ENCODE measurements at places on chromosomes 12 and 14.

DNA sequence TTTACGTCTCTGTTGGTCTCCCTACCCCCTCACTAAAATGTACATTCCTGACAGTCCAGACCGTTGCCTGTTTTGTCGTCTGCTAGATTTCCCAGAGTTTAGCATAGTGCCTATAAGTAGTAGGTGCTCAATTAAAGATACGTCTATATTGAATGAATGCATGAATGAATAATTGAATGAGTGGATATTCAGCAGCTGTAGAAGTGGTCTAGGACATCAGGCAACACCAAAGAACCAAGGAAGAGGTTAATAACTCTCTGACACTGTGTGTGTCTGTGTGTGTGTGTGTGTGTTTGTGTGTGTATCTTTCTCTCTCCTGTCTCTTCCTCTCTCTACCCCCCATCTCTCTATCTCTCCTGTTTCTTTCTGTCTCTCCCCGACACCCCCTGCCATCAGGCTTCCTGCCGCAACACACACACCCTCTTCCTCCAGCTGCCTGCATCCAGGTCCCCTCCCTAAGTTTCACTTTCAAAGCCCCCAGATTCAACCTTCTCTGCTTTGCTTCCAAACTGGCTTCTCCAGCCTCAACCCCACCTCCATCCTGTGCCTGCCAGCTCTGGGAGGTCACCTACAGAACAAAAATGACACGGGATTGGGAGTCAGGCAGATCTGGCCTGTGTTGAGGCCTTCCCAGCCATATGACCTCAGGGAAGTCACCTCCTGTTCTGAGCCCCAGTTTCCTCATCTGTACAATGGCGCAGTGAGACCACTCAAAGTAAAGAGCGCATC lies 119.9 kb upstream of the NCOR2 start:
- DNase-seq = no peak

GRCh38 chr12:63163541-63163940 lies 12.5 kb upstream of the AVPR1A start:
- no peak for DNase-seq

GRCh38 chr12:31620311-31620710 lies 29.4 kb upstream of the DENND5B start:
- DNase-seq = no peak

GRCh38 chr12:25115677-25116076 lies 79.3 kb downstream of the DNAI7 start:
- DNase-seq = no peak

GRCh38 chr14:92414690-92415445 lies 91.9 kb downstream of the SLC24A4 start:
- no peak for DNase-seq

GRCh38 chr14:71250791-71251190 lies 343.5 kb downstream of the PCNX1 start:
- no peak for DNase-seq

- DNase-seq = no peak
Measured at GRCh38 chr14:68396461-68396860, 396.4 kb downstream of the ZFP36L1 start.

- no peak for DNase-seq
Measured at GRCh38 chr12:54683398-54683797, 35.2 kb upstream of the DCD start.

DNA sequence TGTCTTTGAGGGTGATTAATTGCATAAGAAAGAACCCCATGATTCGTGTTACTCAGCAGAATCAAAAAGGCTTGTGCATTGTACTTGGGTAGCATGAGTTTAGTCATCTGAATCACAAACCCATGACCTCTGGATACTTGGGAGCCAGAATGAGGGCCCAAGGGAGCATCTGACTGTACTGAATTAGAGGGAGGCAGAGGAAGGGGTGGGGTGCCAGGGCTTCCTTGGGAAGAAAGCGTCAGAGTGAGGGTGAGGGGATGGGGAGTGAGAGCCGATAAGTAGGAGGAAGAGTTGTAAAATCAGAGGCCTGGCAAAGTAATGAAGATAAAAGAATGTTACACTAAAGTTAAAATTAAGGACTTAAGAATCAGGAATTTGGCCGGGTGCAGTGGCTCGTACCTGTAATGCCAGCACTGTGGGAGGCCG lies 29.8 kb downstream of the GPRC5D start:
- DNase-seq = no peak

DNA sequence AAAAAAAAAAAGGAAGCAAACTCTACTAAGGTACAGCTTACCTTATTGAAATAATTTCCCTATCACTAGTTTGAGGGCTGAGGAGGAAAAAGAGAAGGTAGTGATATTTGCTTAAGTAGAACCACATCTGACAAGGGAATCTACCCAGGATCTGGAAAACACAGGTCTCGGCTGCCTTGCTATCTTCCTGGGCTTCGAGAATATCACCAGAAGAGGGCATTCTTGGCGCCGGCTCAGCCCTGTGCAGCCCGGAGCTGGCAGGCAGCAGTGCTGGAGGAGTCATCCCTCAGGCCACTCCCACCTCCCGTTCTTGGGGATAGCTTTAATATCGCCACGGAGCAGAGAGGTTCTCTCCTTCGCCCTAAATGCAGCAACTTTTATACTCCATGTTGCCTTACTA lies 1181.2 kb downstream of the VRK1 start:
- DNase-seq = peak; percentile 7

DNA sequence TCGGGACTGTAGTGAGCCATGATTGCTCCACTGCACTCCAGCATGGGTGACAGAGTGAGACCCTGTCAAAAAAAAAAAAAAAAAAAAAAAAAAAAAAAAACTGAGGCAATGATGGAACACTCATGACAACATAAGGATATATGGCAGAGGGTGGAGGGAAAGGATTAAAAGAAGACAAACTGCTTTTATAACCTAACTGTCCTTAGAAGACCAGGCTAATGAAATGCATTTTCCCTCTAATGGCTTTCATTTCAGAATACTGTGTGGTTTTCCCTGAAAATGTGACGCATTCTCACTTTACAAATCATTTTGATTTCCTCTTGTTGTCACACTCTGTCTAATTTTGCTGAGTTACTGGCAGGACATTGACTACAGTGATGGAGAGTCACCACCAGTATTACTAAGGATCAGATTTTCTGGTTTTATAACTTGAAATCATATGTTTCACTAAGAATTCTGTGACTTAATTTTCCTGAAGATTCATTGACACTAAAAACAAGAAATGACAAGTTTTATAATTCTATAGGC lies 137.6 kb upstream of the SSTR1 start:
- no peak for DNase-seq

DNA sequence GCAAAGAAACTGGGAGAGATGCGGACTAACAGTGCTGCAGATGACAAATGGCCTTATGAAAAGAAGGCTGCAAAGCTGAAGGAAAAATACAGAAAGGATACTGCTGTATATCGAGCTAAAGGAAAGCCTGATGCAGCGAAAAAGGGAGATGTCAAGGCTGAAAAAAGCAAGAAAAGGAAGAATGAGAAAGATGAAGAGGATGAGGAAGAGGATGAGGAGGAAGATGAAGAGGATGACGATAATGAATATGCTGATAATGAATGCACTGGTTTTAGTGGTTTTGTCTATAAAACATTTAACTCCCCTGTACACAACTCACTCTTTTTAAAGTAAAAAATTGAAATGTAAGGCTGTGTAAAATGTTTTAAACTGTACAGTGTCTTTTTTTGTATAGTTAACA lies 13.2 kb upstream of the ARID4A start:
- no peak for DNase-seq

- no peak for DNase-seq
Measured at GRCh38 chr14:88264116-88264515, 59.0 kb downstream of the KCNK10 start.

- no peak for DNase-seq
Measured at GRCh38 chr14:32011225-32011624, 65.9 kb upstream of the ARHGAP5 start.

GRCh38 chr12:76106631-76107030 lies 22.1 kb upstream of the NAP1L1 start:
- DNase-seq = no peak

DNA sequence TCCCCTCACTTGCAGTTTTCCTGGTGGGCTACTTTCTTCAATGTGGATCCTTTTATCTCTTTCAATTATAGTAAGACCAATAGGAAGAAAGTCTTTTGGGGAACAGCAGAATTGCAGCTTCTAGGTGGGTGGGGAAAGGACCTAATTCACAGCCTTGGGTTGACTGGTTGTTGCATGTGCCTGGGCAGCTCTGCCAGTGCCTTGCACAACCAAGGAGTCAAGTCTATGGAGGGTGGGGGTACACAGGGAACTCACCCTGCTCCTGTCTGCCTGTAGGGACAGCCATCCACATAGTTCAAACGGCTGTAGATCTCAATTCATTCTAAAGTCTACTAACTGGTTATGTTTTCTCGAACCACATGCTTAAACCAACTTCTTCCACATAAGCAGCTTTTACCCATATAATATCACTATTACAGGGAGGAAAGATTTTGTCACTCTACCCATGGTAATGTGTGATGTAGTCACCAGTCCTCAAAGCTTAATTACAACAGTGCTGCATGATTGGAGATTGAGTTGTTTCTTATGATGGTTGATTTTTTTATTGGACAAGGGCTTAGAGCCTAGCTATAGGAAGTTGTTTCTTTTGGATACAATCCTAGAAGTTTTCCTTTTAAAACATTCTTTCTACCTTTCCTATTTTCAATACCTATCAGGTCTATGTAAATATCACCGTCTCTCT lies 117.7 kb upstream of the FRMD6 start:
- no peak for DNase-seq

DNA sequence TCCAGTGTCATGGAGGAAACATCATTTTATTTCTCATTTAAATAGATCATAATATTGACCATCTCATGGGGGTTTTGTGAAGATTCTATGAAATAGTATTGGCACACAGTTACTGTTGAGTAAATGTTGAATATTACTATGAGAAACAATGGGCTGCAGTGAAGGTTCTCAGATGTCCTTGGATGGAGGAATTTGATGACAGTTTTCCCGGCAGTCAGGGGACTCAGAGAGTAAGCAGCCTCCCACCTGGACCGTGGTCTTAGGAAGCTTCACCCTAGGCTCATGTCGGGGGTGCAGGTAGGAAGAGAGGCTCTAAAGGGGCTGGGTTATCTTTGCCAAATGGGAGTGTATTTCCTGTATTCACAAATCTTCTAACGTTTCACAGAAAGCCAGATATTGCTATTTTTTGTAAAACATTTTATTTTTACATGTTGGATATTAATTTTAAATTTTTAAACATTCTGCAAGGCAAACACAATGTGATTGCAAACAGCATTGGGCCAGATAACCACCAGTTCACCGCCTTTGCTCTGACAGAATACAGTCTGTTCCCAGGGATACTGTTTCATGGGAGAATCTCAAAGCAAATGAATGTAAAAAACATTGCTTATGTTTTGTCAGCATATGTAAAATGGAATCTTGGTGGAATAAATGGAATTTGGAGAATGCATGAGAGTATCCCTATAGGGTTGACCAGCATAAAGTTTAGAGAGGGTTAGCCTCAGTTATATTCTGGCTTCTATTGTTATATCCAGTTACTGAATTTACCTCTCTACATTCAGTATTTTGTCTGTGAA lies 380.8 kb upstream of the TMEM132C start:
- no peak for DNase-seq

GRCh38 chr14:91244501-91244901 lies at the start of gene GPR68:
Gene GPR68 (minus strand): TSS chr14:91244704. CDS start chr14:91235050, 9,654 bp downstream.
- DNase-seq = no peak

DNA sequence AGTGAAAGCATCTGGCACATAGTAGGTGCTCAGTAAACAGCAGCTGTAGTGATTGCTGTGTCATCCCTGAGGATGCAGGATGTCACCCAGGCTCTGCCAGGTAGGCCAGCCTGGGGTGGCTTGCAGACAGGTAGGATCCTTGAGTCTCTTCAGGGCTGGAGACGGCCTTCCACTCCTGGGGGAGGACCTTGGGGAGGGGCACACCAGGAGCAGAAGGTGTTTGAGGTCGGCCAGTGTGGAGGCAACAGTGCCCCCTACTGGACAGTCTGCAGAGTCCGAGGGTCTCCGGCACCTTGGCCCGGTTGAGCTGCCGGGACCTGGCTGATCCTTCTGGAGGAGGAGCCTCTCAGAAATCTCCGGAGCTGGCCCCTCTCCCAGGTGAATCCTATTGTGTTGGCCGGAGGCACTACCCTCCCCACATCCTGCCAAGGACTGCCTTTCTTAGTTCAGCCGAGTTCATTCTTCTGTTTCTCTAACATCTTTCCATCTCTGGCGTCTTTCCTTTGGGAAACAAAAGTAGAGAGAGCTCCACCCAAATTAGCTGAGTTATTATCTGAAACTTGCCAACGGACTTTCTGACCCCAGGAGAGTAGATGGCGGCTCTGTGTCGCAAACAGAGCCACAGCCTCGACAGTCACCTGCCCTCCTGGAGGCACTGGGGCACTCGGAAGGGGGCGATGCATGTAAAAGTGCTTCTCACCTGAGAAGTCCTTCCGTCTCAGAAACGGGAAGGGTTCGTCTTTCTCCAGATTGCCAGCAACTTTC lies 41.8 kb upstream of the CLMN start:
- DNase-seq = peak; percentile 74

DNA sequence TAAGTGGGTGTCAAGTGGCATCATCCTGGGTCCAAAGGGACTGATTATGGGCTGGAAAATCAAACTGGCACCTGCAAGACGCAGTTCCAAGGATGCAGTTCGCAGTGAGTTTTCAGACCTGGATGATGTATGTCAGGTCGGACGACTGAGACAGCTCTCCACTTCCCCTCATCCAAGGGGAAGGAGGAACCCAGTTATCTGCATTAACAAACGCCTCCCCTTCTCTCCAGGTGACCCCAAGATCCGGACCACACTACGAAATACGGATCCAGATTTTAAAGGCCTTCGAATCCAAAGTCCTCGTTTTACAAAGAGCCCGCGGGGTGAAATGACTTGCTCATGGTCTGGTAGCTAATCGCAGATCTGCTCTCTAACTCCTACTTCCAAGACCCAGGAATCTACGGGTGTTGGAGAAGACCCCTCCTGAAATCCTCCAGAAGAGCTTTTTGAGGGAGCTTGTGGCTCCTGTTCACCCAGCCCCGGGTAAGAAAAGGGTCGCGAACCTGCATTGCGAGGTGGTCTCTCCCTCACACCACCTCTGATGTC lies 460 bp upstream of the SYNE2 start:
- DNase-seq = no peak

GRCh38 chr12:94686834-94687628 lies 36.7 kb upstream of the TMCC3 start:
- no peak for DNase-seq

- DNase-seq = no peak
Measured at GRCh38 chr12:44542716-44543115, 333.4 kb downstream of the NELL2 start.

DNA sequence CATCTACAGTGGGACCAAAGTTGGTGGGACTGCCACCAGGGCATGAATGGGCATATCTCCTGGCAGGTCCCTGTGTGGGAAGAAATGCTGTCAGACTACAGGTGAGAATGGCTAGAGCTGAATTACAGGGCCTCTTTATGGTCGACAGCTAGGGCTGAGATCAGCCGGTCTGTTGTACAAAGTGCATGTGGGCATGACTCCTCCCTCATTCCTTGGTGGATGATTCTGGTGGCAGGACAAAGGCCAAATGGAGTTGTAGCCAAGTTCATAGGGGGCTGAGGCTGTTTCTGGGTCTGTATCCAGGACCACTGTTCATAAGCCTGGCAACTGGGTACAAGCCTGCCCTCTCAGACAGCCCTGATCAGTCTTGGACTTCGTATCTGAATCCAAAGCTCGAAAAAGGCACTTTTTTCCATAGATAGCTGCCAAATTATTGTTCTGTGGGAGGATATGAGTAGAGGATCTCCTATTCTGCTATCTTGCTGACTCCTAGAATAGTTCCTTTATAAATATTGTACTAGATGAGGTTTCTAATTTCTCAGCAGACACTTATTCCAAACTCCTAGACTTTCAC lies 460.8 kb downstream of the TMEM117 start:
- no peak for DNase-seq

- DNase-seq = no peak
Measured at GRCh38 chr12:52419656-52420055, 13.5 kb upstream of the KRT82 start.

GRCh38 chr12:117881517-117881916 lies 87.3 kb downstream of the KSR2 start:
- DNase-seq = no peak
